Stomach (tissue), 19 donors: ENCODE measurements at places on chromosomes 1 and 21. TPM values are rescaled to one million over a fixed set of nuclear protein-coding genes. Genes with fewer than 3 reads are reported as not detected.

DNA sequence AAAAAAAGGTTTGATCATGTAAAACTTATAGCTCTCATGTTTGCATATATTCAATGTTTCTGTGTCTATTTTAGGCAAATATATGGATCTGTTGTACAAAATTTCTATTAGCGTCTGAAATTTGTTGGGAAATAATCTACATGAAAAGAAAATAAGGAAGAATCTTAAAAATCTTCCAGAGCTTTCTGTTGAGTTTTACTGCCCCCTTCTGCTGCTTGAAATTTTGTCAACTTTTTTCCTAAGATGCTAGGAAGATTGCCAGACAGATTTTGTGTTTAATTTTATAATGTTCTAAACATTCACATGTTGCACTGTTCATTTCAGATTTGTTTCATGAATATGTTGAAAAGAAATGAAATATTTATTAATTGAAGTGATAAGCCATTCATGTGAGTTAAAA, 2.5 kb upstream of the PTGS2 start:
- no peak for DNase-seq

GRCh38 chr21:36059823-36060158, 535 bp downstream of the SETD4 start:
- peak; percentile 30 for DNase-seq

- DNase-seq: no peak
Measured at GRCh38 chr1:115865704-115866380, 24.9 kb upstream of the NHLH2 start.

GRCh38 chr21:45979651-45980050, 1.9 kb upstream of the COL6A1 start:
- no peak for DNase-seq

- DNase-seq: no peak
Measured at GRCh38 chr21:25791319-25791718, 56.5 kb downstream of the GABPA start.

- DNase-seq: no peak
Measured at GRCh38 chr1:8421721-8422120, 103.8 kb downstream of the SLC45A1 start.

- DNase-seq: no peak
Measured at GRCh38 chr1:175089136-175089718, 21.6 kb downstream of the TNN start.

The IRF2BP2 gene
- total RNA-seq: 67.9 TPM

The AKT3 gene
- 100 TPM for total RNA-seq

The ELF3 gene
- total RNA-seq: 190 TPM

The TNN gene
- total RNA-seq: not detected

The COL9A2 gene
- 30.3 TPM for total RNA-seq

The DIO1 gene
- total RNA-seq: not detected
